Stimulated activated CD4-positive, alpha-beta T cell treated with anti-CD3 and anti-CD28 coated beads, Interleukin-2, amount 100 ng/mL, for 48 hours (primary cell): ENCODE measurements at places on chromosomes 7 and 10.

DNA sequence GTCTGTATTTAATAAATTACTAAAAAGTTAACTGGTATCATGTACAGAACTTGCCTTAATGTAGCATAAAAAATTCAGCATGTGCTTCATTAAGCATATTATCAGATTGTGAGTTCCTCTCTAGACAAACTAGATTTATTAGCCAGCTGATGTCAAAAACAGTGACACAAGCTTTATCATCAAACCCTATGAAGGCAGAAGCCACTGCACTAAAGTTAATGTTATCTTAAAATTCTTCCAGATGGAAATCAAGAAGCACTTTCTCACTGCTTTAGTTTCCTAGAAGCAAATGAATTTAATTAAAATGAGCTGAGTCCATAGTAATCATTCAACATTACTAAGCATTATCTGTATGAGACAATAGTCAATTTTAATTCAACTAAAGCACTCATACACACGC lies 96.4 kb downstream of the ARHGAP12 start:
- DNase-seq, result no peak

DNA sequence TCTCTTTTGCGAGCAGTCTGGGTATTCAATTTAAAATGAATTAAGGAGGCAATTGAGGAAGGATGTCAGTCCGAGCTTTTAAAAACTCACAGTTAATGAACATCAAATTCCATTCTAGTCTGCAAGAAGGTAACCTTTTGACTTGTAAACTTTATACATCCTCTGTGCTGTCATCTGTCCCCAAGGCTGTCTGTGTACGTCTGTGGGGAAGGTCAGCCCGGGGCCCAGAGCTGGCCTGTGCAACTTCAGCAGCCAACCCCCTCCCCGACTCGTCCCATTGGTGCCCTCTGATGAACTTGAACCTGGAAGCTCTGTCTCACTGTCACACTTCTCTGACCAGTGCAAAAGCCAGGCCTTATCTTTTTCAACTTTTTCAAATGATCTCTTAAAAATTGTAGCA lies 80.3 kb downstream of the CCDC3 start:
- no peak for DNase-seq

GRCh38 chr7:98387544-98388226 lies 13.2 kb downstream of the BAIAP2L1 start:
- DNase-seq, result no peak

- DNase-seq, result peak; percentile 21
Observed at GRCh38 chr10:89837165-89838043, 136.0 kb downstream of the KIF20B start.

- DNase-seq, result no peak
Observed at GRCh38 chr10:93849593-93849992, 44.2 kb upstream of the SLC35G1 start.

DNA sequence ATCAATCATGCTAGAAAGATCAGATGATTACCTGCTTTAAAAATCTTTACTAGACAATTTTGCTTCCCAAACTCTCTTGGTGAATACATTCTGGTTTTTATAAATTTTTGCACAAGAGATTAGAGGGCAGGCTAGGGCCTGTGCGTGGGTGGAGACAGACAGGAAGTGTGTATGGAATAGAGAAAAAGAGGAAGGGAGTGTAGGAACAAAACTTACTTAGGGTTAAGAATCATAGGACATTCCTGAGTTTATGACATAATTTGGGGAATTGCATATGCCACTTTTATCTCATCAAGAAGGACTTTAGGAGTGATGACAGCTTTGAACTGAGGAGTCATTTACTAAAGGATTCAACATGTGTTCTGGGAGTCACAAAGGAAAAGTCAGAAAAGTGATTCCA lies 31.3 kb downstream of the LAMB1 start:
- no peak for DNase-seq
